ENCODE measurements at places on chromosomes 7 and 10. TPM values are rescaled to one million over a fixed set of nuclear protein-coding genes. Genes with fewer than 3 reads are reported as not detected.
A peak's percentile ranks its signal among the peaks of the same experiment; 100 is the strongest.

GRCh38 chr10:93437086-93437945 lies 44.8 kb downstream of the MYOF start:
- peak; percentile 93 for DNase-seq

- DNase-seq = no peak
Observed at GRCh38 chr7:2405601-2406345, 2.4 kb downstream of the CHST12 start.

DNA sequence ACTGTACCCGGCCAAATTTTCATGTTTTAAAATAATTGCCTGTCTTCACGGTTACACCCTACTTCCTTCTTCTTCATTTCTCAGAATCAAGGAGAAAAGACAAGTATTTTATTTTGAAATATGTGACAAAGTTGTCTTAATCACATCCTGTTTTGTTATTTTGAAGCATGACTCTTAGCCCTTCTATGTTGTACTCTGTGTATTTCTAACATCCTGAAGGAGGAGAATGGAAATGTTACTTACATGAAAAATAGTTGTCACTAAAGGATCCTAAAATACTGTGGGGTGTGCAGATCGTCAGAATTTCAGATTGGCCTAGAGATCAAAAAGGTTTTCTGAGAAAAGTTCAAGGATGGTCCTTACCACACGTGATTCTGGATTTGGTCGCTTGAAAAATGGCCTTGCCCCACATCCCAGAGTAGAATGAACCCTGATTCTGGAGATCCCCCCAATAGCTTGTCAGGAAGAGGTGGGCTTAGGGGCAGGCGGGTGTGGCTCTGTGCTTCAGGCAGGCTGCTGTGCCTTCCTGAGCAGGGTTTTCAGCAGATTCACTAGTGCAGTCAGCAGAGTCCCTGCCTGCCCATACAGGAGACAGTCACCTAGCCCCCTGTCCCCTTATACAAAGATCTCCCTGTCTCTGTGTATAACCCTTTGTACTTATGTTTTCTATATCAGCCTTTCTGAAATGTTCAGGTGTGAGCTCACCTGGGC lies 8.6 kb downstream of the UPP1 start:
- no peak for DNase-seq

DNA sequence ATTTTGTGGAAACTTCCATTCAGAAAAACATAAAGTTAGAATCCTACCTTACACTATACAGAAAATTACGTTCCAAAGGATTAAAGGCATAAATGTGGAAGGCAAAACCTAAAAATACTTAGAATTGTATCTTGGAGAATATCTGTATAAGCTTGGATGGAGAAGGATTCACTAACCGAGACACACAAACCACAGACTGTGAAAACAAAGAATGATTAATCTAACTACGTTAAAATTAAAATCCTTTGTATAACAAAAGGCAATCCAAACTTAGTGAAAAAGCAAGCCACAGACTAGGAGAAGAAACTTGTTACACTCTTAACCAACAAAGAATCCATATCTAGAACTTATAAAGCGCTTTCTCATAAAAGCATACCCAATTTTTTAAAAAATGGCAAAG lies 678.8 kb downstream of the INHBA start:
- no peak for DNase-seq

- no peak for DNase-seq
Observed at GRCh38 chr7:16945372-16945771, 63.6 kb upstream of the AGR3 start.

- DNase-seq = no peak
Observed at GRCh38 chr10:12846718-12847117, 154.8 kb downstream of the CCDC3 start.

- DNase-seq = no peak
Observed at GRCh38 chr10:18399158-18399557, 252.2 kb downstream of the NSUN6 start.

DNA sequence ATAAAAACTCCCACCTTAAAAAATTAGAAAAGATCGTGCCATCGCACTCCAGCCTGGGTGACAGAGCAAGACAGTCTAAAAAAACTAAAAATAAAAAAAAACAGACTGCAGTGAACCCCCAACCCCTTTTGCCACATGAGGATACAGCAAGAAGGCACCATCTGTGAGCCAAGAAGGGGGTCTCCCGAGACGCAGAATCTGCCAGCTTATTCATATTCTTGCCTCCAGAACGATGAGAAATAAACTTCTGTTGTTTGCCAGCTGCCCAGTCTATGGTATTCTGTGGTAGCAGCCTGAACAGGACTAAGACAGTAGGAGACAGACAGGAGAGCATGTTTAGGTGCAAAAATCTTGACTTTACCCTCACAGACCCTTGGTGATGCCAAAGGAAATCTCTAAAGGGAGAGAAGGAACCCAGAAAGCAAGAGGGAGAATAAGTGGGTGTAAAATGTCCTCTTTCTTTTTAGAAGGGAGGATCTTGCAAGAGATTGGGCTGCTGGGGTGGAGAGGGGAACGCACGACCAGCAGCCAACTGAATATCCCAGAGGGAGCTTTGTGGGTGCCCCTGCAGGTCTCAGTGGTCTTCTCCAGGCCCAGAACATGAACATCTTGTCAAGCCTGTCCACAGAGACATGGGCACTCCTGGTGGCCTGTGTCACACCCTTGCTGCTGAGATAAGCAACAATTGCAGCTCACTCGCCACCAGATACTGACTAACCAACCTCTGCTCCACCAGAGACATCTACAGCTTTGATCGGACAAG lies 400.7 kb upstream of the FOXK1 start:
- DNase-seq = no peak

GRCh38 chr10:117792214-117792613 lies 249.7 kb downstream of the EMX2 start:
- no peak for DNase-seq

DNA sequence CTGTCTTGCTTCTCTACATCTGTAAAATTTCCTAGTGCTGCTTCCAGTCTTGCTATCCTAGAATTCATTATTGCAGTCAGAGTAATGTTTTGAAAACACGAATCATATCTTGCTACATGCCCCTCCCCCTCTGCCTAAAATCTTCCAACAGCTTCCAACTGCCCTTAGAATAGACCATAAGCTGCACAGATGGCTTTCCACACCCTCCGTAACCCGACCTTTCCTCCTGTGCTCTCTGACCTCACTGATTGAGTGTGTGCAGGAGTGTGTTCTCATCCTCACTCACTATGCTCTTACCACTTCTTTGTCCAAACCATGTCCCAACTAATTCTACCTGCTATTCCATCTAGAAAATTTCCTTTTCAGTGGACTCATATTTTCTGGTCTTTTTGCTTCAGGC lies 121.2 kb upstream of the ANKRD1 start:
- DNase-seq = no peak

DNA sequence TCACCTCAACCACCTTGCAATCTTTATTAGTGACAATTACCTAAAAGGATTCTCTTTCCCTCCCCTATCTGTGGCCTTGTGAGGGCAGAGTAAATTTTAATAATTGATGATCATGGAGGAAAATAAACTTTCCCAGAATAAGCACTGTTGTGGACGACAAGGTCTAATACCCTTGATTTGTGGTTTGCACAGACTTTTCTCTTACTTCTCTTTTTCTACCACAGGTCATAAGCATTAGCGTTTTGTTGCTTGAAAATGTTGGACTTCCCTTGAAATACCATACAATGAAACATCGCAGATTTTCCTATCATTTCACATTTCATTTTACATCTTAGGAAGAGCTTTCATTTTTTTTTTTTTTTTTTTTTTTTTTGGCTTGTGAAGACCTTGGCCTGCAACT lies 188.1 kb upstream of the TMEM72 start:
- no peak for DNase-seq

- no peak for DNase-seq
Observed at GRCh38 chr10:24825551-24825950, 101.9 kb upstream of the ARHGAP21 start.

DNA sequence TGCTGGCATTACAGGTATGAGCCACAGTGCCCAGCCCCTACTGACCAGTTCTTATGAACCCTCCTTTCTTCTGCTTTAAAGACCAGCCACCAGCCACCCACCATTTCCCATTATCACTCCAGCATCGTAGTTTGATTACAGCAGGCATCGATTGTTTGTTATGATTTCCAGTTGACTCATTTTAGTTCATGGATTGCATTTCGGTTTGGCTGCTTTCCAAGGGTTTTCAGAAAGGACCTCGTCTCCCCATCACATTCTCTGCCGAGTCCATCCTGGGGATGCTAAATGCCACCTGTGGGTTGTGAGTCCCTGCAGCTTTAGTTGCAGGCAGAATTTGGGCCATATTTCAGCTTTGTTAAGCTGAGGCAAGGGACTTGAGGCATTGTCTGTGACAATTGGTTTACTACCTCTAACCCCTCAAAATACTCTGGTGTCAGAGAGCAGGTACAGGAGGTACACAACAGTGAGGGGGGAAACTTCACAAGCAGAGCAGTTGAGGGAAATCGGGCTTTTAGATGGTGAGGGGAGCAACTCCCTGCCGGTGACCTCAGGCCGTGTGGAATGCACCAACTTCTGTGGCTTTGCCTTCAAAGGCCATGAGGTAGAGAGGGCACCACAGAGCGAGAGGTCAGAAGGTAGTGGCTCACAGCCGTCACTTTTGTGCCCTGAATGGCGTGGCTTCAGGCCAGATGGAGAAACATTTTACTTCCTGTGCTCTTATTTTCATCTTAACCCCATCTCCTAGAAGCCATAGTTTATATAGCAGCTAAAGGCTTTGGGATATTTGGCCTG lies 203.8 kb downstream of the CCDC3 start:
- DNase-seq = no peak

GRCh38 chr7:137953665-137954470 lies 48.0 kb downstream of the CREB3L2 start:
- DNase-seq = peak; percentile 21

- no peak for DNase-seq
Observed at GRCh38 chr10:26025523-26025922, 91.5 kb downstream of the MYO3A start.

DNA sequence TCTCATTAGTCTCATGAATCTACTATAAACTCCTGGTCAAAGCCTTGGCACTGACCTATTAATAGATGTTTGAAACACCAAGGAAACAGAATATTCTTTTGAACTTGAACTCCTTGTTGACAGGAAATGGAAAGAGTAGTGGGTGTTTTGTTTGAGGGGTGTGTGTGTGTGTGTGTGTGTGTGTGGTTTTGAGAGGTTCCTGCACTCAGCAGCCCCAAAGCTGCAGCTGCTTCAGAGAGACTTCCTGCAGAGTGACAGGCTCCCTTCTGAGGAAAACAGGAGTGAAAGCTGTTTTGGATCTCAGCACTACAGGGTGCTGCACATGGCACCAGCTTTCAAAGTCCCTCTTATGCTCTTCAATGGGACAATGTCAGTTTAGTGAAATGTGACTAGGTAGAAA lies 546.5 kb upstream of the STEAP1 start:
- DNase-seq = no peak

DNA sequence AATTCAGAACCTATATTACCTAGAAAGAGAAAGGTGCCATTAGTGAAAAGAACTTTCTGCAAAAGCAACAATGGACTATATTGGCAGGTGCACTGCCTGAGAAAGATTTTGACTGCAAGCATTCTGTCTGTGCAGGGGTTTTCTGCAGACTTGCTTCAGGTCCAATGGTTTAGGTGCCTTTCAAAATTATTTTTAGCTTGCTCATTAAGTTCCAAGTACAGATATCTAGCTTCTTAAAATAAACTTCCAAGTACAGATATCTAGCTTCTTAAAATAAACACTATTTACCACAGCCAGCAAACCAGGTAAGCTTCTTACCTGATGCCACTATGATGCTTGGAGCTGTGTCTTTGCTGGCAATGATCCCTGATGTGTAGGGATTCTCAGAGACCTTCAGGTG lies 485.2 kb downstream of the SORCS1 start:
- no peak for DNase-seq

DNA sequence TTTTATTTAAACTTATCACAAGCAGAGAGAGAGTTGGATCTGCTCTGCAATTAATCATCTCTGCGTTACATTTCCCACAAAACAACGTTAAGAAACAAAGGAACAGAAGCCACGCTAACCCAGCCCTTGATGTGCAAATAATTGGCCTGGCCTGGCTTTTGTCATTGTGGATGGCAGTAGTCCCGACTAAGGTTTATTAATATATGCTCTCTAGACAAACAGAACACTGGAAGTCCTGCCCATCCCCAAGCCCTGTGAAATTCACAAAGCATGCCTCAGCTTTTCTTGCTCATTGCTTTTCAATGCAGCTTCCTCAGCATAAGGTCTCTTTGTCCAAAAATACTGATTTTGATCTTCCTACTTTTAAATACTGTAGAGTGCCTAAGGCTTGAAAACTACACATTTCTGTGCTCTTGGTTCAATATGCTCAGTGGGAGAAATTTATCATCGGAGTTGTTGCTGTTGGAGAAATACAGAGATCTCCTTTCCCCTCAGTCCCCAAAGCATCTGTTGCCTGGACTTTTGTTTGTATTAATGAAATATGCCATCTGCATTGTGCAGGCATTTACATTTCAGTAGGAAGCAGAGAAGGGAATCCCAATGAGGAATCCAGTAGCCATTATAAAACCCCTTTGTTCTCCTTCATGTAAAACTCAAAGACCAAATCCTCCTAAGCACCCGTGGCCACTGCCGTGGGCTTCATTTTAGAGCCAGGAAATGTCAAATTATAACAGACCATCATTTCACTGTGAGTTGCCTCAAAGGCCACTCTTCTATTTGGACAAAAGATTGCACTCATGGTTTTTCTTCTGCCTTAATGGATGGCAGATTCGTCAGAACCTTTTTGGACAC lies 61.1 kb downstream of the SORCS1 start:
- DNase-seq = no peak

DNA sequence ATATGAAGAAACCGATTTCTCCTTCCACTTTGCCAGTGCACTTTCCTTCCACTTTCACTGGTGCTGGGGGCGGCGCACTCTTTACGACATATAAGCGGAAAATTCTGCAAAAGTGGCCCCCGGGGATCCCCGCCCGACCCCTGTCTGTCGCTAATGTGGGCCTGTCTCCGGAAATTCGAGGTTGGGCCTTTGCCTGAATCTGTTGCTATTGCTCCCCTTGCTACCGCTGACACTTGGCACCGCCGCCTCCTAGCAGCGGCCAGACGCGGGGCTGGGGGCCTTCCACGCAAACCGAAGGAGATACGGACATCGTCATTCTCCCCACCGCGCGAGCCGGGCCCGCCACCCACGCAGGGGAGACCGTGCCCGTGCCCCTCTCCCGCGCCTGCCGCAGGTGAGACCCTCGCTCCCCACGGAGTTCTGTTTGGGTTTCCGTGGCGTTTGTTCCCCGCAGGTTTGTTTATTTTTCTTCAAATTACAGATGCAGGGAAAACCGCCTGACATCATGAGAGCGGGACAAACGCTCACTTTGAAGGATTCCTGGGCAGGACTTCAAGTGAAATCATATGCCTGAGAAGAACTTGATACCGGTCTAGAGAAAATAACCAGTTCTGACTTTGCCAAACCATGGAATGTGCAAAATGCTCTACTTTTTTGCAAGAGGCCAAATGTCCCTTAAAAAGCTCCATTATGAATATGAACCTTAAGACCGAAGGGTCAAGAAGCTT lies 5.0 kb downstream of the TWIST1 start:
- DNase-seq = peak; percentile 18

Gene FAS
- polyA plus RNA-seq = 6.5 TPM

Gene OPN1SW
- polyA plus RNA-seq = not detected

Gene ATRNL1
- polyA plus RNA-seq = 2.4 TPM

Gene NEUROD6
- not detected for polyA plus RNA-seq

Gene MSS51
- 0.95 TPM for polyA plus RNA-seq

Gene CROT
- polyA plus RNA-seq = 17.0 TPM

Gene SMARCD3
- 46.4 TPM for polyA plus RNA-seq

Gene PAXIP1
- 3.9 TPM for polyA plus RNA-seq

Gene C10orf62
- polyA plus RNA-seq = 0.77 TPM

Gene SPDYE8
- polyA plus RNA-seq = not detected
